ENCODE measurements at places on chromosomes 12 and 14. TPM values are rescaled to one million over a fixed set of nuclear protein-coding genes. Genes with fewer than 3 reads are reported as not detected.

GRCh38 chr14:61233436-61233956, 47.6 kb downstream of the TMEM30B start:
- no peak for DNase-seq

TMEM132D gene
- not detected for total RNA-seq

- DNase-seq = no peak
These were observed 310.9 kb downstream of the ADGRD1 start for GRCh38 chr12:131264635-131265034.

- DNase-seq = no peak
These were observed 10.3 kb downstream of the MTERF2 start for GRCh38 chr12:106976668-106977067.

DNA sequence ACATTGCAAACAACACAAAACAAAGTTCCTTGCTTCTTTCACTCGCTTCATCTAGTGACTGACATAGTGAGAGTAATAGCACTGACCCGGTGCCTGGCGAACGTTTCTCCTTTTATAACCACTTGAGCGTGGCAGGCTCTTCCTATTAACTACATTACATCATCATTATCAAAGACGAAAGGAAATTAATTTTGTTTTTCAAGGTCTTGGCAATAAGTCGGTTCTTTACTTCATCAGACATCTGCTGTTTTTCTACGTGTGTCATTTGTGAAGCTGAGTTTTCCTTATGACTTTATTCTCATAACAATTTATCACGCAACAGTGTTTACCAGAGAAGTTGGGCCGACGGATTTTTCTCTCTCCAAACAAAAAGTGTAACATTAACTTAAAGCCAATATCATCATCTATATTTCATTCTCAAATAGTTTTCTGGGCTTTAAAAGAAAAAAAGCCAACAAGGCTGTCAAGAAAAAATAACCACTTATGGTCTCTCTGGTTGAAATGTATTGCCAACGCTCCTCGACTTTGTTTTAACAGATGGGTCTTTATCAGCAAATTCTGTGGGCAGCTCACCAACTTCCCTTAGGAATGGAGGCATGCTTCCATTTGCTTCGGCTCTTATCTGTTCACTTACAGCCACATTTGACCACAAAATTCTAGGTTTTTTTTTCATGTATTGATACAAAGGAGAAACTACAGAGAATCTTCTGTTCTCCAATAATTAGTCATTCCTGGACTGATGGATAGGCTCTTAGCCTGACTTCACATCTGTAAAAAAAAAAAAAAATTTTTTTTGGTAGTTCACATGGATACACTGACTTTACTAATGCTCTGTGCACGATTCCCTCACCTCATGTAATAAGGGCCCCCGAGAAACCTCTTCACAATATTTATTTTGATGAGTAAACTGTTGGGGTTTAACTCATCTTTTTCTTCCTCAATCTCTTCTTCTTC, 97.1 kb upstream of the CDKN3 start:
- no peak for DNase-seq

DNA sequence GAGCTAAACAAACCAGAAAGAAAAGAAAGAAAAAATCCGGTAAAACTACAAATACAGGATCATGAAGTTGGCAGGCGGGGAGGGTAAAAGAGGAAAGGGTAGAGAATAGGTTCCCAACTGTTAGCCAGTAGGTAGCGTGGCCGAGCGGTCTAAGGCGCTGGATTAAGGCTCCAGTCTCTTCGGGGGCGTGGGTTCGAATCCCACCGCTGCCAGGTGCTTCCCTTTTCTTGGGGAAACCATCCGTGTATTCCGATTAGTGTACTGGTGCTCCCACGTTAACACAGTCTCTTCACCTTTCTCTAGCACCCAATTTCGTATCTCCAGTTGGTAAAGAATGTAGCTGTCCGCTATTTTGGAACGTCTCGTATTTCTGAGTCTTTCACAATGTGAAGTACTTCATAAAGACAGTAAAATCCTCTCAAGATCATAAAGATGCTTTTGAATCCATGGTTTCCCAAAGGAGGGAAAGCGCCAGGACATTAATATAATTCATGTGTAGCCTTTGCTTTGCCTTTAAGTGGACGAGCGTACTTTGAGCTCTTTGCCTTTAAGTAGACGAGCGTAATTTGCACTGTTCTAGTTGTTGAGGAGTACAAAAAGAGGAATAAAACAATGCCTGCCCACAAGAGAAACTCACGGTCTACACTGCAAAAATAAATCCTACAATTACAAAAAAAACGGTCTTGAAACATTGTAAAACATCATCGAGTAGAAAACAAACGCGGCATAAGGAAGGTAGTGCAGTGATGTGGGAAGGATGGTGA, 19.0 kb upstream of the RNASE12 start:
- peak; percentile 86 for DNase-seq

GRCh38 chr12:110065540-110065939, 17.2 kb upstream of the C12orf76 start:
- no peak for DNase-seq

GRCh38 chr14:90837355-90837754, 21.1 kb upstream of the TTC7B start:
- DNase-seq = peak; percentile 14

Data from cardiac septum (tissue), 1 donor.